ENCODE measurements at places on chromosomes 16 and 17.

GRCh38 chr16:28607116-28607623 is 2.7 kb downstream of the SULT1A1 start:
- no peak for DNase-seq

GRCh38 chr17:8832711-8833352 is 33.7 kb upstream of the MFSD6L start:
- no peak for DNase-seq

- no peak for DNase-seq
Measured at GRCh38 chr16:75189638-75190245, 17.2 kb downstream of the CTRB2 start.

GRCh38 chr16:74942977-74943918 is 41.7 kb downstream of the WDR59 start:
- DNase-seq = peak; percentile 65

DNA sequence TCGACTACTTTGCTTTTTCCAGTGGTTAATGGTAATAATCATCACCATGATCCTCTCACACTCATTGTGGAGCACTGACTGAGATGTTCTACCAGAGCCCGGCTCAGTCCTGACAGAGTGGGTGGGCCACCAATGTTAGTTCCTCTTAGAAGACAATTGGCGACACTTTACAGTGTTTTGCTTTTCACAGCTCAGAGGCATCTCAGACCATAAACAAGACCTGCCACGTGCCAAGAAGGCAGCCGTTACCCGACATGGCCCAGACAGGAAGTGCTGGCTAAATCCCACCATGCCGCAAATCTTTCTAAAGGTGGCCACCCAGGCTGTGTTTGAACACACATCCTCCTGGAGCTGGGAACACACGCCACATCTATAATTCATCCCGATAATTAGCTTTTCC is 103.7 kb downstream of the XYLT1 start:
- no peak for DNase-seq

DNA sequence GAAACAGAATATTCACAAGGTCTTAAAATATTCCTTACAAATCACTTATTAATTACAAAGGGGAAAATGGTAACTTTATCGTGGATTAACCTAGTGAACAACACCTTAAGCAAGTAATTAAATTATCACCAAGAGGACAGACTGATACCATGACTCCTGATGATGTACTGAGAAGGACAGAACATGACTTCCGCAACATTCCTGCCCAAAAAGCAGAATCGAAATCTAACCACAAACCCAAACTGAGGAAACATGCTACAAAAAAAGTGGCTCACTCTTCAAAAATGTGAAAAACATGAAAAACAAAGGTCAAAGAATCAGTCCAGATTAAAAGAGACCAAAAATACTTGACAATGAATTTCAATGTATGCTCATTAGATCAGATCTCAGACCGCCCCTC is 151.5 kb downstream of the AATF start:
- DNase-seq = no peak

DNA sequence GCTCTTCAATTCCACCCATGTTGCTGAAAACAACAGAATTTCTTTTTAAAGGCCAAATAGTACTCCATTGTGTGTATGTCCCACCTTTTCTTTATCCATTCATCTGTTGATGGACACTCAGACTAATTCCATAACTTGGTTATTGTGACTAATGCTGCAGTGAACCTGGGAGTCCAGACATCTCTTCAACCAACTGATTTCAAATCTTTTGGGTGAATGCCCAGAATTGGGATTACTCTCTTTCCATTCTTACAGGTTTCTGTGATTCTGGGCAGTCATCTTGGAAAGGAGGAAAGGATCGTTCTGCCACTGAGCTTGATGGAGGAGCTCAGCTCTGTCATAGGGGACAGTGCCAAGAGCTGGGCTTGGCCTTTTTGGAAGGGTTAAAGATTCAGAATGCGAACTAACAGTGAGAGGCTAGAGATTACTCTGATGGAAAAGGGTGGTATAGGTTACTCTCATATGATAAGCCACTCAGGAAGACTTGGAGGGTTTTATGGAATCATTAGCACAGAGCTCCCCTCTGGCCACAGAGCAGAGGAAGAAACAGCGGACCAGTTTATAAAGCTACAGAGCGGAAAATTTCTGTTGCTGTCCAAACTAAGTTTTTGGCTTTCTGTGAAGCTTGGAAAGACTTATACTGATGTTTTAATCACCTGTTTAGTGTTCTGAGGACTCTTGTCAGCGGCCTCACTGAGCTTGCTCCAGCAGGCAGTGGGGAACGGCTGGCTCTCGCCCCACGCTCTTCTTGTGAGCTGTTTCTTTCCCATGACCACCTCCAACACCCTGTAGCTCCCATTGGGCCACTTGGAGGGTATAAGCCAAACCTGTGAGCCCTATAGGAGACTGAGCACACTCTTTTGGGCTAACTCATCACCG is 48.3 kb downstream of the HIC1 start:
- no peak for DNase-seq

- DNase-seq = no peak
Measured at GRCh38 chr16:10824111-10824893, 5.7 kb upstream of the TVP23A start.

DNA sequence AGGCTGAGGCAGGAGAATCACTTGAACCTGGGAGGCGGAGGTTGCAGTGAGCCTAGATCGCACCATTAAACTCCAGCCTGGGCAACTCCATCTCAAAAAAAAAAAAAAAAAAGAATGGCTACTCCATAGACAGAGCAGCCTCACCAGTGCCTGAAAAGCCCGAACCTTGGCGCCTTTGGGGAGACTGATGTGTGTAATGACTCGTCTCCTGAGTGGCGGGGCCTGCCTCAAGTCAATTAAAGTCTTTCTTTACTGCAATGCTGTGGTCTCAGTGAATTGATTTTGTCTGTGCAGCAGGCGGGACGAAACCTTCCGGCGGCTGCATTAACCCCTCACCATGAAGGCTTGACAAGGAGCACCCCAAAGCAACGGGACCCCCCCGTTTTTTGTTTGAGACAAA is 3.5 kb upstream of the UQCC4 start:
- no peak for DNase-seq

DNA sequence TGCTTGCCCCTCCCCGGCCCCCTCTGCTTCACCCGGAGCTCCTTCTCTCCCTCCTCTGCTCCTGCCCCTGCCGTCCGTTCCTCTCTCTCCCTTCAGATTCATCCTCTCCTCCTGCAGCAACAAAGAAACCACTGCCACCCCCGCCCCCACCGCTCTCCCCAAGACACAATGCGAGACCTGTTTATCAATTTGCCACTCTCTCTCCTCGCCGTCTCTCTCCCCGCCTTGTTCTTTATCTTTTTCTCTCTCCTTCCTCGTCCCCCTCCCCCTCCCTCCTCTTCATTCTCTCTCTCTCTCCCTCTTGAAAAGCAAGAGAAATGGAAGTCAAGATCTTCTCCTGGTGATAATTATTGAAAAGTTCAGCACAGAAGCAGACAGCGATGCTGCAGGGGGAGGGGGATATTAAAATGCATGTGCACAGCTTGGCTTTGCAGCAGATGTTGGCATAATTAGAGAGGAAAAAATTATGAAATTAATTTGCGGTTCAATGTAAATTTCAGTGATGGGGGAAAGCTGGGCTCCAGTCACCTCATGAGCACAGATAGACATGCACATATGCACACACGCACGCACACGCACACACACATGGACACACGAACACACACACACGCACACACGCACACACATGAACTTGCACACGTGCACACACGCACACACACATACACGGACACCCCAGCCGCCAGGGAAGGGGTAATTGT is 58.1 kb upstream of the CBFA2T3 start:
- no peak for DNase-seq

- DNase-seq = no peak
Measured at GRCh38 chr17:2247005-2247404, 56.6 kb downstream of the SMG6 start.

- peak; percentile 44 for DNase-seq
Measured at GRCh38 chr17:47733047-47733673, at the start of gene TBX21. TSS of gene TBX21 (plus strand) at chr17:47733236. CDS start at chr17:47733455, 219 bp downstream.

DNA sequence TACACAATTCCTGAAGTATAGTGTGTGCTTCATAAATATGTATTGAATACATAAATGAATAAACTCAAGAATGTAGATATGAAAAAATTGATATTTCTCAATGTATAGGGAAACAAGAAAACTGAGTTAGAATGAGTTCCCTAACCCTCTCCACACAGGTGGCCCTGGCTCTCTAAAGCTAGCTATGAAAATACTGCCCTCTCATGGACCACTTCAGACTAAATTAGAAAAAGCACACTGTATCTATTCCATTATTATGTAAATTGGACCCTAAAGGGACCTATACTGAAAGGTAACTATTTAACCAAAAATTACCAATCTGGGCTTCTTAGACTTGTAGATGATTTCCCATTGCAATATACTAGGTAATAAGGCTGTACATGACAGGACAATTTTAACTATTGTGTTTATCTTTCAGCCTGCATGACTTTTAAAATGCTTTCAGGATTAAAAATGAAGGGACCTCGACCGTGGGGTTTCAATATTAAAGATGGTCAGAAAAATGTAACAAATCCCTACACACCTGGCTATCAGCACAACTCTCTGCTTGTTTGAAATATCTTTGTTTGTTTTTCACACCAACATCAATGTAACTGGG is 672.5 kb upstream of the KIF2B start:
- DNase-seq = no peak

DNA sequence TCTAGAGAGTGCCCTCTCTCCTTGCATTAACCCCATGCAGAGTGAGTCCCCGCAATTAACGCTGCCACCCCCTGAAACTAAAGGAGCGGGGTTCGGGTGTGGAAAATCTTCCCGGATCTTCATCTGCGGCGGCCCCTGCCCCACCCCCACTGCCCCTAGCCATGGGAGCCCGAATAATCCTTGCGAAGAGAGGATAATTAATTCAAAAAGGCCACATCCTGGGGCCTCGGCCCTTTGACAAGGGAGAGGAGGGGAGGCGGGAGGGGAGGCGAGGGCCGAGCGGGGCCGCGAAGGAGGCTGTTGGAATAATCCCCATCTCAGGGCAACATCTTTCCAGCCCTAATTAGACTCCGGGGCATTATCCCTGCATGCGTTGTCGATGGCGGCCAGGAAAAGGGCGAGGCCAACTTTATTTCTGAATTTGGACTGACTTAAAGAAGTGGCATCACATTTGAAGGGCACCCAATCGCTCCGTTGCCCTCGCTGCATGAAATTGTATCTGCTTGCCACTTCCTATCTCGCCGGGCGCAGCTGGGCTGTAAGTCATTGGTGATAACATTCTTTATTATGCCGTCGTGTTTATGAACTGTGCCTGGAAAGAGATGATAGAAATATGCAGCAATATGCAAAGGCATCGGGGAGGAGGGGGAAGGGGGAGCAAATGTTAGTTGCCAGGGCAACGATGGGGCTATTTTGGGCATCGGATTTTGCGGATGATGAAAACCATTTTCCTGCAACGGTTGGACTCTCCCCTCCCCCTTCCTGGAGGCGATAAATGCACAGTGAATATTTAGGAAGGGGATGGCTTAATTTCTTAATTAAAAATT is 387.1 kb upstream of the TNRC6C start:
- peak; percentile 6 for DNase-seq

DNA sequence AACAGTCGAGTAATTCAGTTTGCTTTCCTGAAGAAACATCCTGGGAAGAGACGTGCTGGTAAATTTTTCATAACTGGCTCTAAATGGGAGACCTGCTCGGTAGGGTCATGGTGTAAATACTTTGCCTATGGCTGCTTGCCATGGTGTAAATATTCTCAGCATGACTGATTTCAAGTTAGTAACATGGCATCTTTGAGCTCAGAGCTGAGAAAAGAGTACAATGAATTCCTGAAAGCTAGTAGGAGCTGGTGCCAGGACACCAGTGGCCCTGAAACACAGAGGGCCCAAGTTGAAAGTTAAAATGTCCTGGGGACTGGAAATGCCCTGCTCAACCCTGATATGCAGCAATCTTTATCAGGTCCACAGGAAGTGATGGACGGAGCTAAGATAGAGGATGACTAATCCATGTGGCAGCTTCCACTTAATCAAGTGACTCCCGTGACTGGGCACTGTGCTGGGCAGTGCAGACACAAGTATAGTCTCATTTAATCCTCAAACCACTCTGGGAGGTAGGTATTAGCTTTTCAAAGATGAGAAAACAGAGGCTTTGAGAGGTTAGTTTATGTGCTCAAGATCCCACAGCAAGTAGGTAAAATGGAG is 130.1 kb upstream of the ADAMTS18 start:
- DNase-seq = no peak

DNA sequence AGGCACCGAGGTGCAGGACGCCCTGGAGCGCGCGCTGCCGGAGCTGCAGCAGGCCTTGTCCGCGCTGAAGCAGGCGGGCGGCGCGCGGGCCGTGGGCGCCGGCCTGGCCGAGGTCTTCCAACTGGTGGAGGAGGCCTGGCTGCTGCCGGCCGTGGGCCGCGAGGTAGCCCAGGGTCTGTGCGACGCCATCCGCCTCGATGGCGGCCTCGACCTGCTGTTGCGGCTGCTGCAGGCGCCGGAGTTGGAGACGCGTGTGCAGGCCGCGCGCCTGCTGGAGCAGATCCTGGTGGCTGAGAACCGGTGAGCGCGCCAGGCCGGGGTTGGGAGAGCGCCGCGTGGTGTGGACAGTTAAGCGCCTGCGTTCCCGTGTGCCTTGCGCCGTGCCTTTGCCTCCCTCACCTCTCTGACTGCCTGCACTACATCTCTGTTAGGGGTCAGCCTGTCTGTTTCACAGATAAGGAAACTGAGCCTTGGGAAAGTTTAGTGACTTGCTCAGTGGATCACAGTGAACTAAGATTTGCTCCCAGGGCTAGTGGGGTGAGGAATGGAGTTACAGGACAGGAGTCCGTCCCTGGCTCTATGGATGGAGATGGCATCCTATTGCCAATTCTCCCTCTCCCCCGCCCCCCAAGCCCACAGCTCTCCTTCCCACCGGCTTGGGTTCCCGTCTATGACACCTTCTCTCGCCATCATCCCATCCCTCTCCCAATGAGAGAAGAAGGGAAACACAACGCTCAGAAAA is 880 bp downstream of the SARM1 start:
- DNase-seq = peak; percentile 24

- peak; percentile 36 for DNase-seq
Measured at GRCh38 chr17:77841742-77842527, 116.6 kb upstream of the TNRC6C start.

DNA sequence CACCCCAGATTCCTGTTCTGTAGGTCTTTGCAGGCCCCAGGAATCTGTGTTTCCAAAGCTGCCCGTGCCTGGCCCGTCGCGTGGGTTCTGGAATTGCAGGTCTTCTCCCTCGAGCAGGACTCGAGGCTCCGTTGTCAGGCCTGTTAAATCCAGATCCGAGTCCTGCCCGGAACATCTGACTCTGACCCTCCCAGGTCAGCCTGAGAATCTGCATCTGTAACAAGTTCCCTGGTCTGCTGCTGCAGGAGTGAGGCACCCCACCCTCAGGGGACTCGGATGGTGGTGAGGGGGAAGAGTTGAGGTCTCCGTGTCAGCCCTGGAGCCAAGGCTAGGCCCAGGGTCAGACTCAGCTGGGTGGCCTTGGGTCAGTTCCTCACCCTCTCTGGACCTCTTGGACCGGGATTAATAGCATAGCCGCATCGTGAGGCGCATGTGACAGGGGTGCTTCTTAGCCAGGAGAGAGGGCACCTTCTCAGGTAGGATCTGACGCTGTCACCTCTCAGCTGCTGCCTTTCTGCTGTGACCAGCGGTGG is 8.8 kb downstream of the SPIRE2 start:
- no peak for DNase-seq

- no peak for DNase-seq
Measured at GRCh38 chr16:3797473-3797872, 80.1 kb upstream of the TRAP1 start.

All from myocyte (in vitro differentiated cells).